ENCODE measurements at places on chromosomes 6 and 20. TPM values are rescaled to one million over a fixed set of nuclear protein-coding genes. Genes with fewer than 3 reads are reported as not detected.

GRCh38 chr6:47897247-47897646, 115.4 kb downstream of the OPN5 start:
- H3K36me3 ChIP-seq, result no peaks in the 10 kb centered on the region
- no peaks in the 10 kb centered on the region for H3K27me3 ChIP-seq
- H3K4me3 ChIP-seq, result no peak overlapping the region
- no peak for DNase-seq

DNA sequence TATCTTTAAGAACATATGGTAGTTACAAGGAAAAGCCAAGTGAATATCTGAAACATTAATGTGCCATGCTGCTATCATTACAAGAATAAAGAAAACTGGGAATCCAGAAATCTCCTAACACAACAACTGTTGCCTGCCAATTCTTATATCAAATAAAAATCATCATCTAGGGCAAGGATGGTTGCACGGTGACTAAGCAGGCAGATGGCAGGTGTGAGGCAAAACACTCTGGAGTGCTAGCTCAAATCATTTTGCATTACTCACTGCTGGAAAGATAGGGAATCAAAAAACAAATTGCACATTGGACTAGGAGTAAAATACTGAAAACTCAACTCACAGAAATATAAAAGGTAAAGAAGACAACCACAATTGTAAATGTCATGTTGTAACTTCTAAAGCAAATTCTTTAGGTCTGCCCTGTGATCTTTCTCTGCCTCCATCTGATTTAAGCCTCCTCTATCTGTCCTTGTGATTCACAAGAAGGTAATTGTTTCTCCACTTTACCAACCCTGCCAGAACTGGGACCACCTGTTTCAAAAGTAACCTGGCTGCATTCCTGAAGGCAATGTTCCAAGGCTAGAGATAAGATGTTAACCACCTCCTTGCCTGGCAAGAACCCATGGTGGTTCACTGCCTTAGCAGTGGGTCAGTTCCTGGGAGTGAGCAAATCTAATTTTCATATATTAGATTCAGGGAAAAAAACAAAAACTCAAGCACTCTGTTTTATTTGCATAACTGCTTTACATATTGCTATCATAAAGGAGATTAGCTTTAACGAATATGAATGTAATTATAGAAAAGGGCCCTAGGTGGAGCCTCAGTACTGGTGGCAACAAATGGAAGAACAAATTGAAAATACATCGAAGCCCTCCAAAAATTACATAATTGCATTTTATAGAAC, 33.1 kb upstream of the LCA5 start:
- H3K4me1 ChIP-seq, result no peaks in the 10 kb centered on the region
- no peak for DNase-seq
- H3K27ac ChIP-seq, result no peak overlapping the region

DNA sequence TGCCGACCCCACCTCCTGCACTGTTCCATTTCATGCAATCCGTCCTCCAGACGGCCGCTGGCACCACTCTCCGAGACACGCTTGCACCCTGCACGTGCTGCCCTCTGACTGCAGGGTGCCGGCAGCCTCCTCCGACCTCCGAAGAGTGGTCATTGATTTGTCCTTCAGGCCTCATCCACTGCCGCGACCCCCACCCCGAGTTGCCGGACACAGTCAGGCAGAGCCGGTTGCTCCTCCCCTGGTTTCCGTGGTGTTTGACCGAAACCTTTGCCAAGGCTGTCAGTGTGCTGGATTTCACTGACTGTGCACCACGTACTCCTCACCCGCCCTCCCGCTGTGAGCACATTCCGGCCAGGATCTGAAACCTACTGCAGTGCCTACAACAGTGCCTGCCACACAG, 156.4 kb upstream of the PDE10A start:
- no peak for DNase-seq
- no peak overlapping the region for H3K4me3 ChIP-seq
- H3K4me1 ChIP-seq, result no peaks in the 10 kb centered on the region
- H3K36me3 ChIP-seq, result no peaks in the 10 kb centered on the region
- H3K27me3 ChIP-seq, result no peaks in the 10 kb centered on the region

DNA sequence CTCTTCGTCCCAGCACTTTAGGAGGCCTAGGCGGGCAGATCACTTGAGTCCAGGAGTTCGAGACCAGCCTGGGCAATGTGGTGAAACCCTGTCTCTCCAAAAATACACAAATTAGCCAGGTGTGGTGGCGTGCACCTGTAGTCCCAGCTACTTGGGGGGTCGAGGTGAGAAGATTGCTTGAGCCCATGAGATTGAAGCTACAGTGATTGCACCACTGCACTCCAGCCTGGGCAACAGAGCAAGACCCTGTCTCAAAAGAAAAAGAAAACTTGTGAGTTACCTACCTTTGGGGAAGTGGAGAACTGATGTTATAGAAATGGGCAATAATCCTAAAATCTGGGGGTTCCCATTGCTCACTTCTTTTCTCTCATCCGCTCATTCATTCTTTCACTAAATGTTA, 58.0 kb downstream of the E2F3 start:
- H3K4me3 ChIP-seq, result no peak overlapping the region
- peaks cover 14% of the 10 kb centered on the region for H3K4me1 ChIP-seq
- H3K27ac ChIP-seq, result no peak overlapping the region
- no peaks in the 10 kb centered on the region for H3K36me3 ChIP-seq
- DNase-seq, result no peak

- no peak overlapping the region for H3K4me3 ChIP-seq
- H3K4me1 ChIP-seq, result no peaks in the 10 kb centered on the region
- H3K36me3 ChIP-seq, result no peaks in the 10 kb centered on the region
- no peak overlapping the region for H3K27ac ChIP-seq
Measured at GRCh38 chr6:119267126-119267905, 82.2 kb downstream of the MAN1A1 start.

GRCh38 chr6:156917213-156917612, 140.0 kb downstream of the ARID1B start:
- H3K27me3 ChIP-seq, result no peaks in the 10 kb centered on the region
- no peaks in the 10 kb centered on the region for H3K36me3 ChIP-seq
- no peak for DNase-seq
- no peak overlapping the region for H3K27ac ChIP-seq

DNA sequence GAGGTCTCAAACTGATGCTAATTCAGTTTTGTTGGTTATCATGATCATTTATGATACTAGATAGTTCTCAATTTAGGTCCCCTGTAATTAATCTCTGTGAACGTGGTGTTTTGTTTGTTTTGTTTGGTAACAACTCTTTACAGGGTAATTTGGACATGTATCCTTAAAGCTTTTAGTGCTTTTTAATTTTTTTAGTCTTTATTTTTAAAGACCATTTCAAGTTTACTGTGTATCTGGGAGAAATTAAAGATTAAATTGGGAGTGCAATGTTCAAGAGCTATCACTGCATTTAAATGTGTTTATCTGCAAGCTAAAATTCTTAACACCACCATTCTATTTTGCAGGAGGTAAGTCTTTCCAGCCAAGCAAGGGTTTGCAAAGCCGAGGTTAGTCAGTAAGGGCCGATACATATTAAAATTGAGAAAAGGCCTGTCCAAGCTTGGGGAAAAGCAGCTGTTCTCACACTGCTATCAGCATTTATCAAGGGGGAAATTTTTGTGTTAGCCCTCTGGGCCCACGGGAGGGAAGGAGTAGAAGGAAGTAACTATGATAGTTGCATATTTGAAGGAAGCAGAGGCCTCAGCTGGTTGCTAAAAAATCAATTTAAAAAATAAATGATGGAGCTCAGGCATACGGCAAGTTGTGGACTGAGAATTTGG, 59.3 kb upstream of the ZNF217 start:
- no peak overlapping the region for H3K27ac ChIP-seq
- H3K4me1 ChIP-seq, result peaks cover 2% of the 10 kb centered on the region
- H3K27me3 ChIP-seq, result no peaks in the 10 kb centered on the region
- H3K36me3 ChIP-seq, result no peaks in the 10 kb centered on the region

- H3K4me3 ChIP-seq, result no peak overlapping the region
- H3K27me3 ChIP-seq, result no peaks in the 10 kb centered on the region
- DNase-seq, result no peak
- no peaks in the 10 kb centered on the region for H3K36me3 ChIP-seq
- H3K27ac ChIP-seq, result no peak overlapping the region
Measured at GRCh38 chr6:4010048-4010447, 68.9 kb downstream of the FAM217A start.

DNA sequence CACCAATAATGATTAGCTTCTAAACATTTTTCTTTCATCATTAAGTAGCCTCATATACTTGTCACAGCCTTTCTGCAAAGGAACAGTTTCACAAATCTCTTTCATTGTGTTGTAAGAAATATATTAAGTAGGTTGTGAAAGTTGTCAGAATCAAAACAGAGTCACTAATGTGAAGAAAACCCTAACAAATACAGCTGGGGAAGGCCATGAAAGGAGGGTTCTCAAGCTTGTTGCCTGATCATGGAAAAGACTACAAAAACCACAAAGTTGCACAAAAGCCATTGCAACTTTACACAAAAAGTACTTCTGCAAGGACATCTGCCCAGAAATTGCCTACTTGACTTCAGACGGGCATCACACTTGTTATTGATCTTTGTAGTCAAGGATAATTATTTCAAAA, 216.1 kb downstream of the ALDH8A1 start:
- no peaks in the 10 kb centered on the region for H3K4me1 ChIP-seq
- no peaks in the 10 kb centered on the region for H3K27me3 ChIP-seq
- no peak for DNase-seq
- H3K36me3 ChIP-seq, result no peaks in the 10 kb centered on the region

- no peaks in the 10 kb centered on the region for H3K27me3 ChIP-seq
- DNase-seq, result no peak
- no peak overlapping the region for H3K27ac ChIP-seq
Measured at GRCh38 chr20:34562641-34563040, 4.1 kb downstream of the MAP1LC3A start.

The HUS1B gene
- total RNA-seq, result 2.4 TPM

- no peak overlapping the region for H3K4me3 ChIP-seq
- H3K27ac ChIP-seq, result no peak overlapping the region
- H3K27me3 ChIP-seq, result no peaks in the 10 kb centered on the region
- H3K36me3 ChIP-seq, result no peaks in the 10 kb centered on the region
- H3K4me1 ChIP-seq, result no peaks in the 10 kb centered on the region
- DNase-seq, result no peak
Measured at GRCh38 chr20:19730706-19731105, 27.4 kb upstream of the RIN2 start.

Measured in aorta (tissue), 5 donors.